ENCODE measurements at places on chromosomes 2 and 18.

- no peak for DNase-seq
These were observed 78.2 kb downstream of the STK39 start for GRCh38 chr2:168169097-168169745.

DNA sequence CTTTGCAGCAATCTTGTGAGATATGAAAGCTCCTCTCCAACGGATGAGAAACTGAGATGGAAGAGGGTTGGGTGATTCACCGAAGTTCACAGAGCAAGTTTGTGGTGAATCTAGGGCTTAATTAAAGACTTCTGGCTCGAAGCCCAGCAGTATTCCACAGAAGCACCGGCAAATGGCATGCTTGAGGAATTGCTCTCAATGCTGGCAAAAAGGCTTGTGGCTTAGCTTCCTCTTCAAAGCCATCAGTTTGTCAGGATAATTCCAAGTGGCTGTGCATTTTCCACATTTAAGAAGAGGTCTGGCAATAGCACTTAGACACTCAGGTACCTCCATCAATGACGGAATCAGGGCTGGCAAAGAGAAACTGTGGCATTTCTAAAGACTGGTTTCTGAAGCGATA lies 98.7 kb upstream of the SLC66A3 start:
- DNase-seq: no peak

GRCh38 chr2:191675807-191676721 lies 1.9 kb upstream of the NABP1 start:
- DNase-seq: no peak

- DNase-seq: no peak
These were observed 440.5 kb downstream of the NBAS start for GRCh38 chr2:15120631-15121030.

DNA sequence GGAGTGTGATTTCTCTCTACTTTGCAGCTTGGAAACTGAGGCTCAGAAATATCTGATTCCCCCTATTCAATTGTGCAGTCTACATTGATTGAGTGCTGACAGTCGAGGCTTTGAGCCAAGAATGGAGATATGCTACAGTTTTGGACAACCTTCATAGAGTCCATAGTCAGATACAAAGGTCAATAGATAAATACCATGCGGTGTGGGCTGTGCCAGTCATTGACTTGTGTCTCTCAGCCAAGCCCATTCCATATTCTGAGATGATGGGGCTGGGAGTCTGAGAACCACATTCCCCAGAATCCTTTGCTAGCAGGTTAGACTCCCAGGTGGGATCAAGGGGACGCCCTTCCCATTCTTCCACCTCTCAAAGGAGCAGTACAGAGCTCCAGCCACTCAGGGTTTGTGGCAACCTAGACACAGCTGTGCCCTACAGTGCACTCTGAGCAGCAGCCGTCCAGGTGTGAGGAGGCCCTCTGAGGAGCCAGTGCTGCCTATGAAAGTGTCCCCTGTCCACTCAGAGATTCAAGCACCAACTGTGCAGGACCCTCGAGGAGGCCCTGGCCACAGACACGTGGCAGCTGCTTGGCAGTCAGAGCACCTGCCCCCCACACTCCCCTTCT lies 348.3 kb downstream of the CYRIA start:
- DNase-seq: no peak

GRCh38 chr2:225069477-225069876 lies 27.2 kb upstream of the DOCK10 start:
- DNase-seq: no peak

GRCh38 chr2:177180269-177181000 lies 32.2 kb upstream of the HNRNPA3 start:
- DNase-seq: no peak

- DNase-seq: no peak
These were observed 67.2 kb upstream of the PELI1 start for GRCh38 chr2:64211276-64211921.

DNA sequence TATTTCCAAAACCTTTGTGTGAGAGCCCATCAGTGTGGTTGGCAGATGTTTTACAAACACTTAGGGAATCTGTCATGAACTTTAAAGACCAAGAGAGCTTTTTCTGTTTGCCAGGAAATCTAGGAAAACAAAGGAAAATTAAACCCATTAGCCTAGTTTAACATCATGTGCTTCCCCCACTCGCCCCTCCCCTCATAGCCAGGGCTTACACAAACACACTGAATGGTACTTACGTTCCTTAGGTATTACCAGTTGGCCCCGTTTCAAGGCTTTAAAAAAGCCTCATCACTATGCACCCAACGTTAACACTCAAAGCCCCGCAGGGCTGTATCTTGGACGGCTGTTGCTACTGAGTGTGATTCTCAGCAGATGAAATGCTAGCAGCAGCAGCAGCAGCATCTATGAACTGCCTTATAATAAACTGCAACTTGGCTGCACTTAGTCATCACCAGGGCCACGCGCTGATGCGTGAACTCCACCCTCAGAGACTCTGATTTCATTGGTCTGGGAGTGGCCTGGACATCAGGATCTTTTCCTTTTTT lies 20.1 kb upstream of the TTC39C start:
- DNase-seq: no peak

Measured in stimulated activated CD8-positive, alpha-beta memory T cell treated with anti-CD3 and anti-CD28 coated beads, Interleukin-4, amount 100 ng/mL, for 1 hour (primary cell).